ENCODE measurements at places on chromosomes 16 and 17. TPM values are rescaled to one million over a fixed set of nuclear protein-coding genes. Genes with fewer than 3 reads are reported as not detected.

HOXB6 gene
- not detected for total RNA-seq

MYH11 gene
- total RNA-seq, result not detected

ZNF423 gene
- total RNA-seq, result not detected

GRCh38 chr17:10756619-10757018 lies 26.8 kb upstream of the TMEM220 start:
- H3K36me3 ChIP-seq, result no peaks in the 10 kb centered on the region
- H3K27ac ChIP-seq, result no peak overlapping the region
- no peak for DNase-seq

GRCh38 chr17:61452301-61453290 lies at the start of gene TBX4:
Gene TBX4, plus strand, starts transcription at chr17:61452422. Its CDS starts 4,069 bp downstream, at chr17:61456491.
- H3K4me3 ChIP-seq, result peak within 1 kb of the TSS; percentile 43
- no peaks in the 10 kb centered on the region for H3K36me3 ChIP-seq
- H3K27ac ChIP-seq, result no peak within 1 kb of the TSS
- DNase-seq, result peak; percentile 25

DNA sequence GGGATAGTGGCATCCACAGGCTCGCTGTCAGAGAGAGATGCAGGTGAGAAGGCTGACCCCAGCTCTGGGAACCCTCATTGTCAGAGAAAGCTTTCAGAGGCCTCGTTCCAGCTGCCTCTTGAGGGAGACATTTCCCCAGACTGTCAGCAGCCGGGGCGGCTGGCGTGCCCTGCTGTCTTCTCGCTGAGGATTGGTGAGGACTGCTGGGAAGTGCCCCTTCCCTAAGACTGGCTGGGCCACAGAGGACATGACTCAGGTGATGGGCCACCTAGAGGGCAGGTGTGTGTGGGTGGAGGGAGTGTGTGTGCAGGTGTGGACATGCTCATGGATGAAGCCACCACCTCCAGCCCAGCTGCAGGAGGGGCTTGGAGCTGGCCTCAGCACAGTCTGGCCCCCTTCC lies 25.3 kb downstream of the SPACA3 start:
- H3K36me3 ChIP-seq, result no peaks in the 10 kb centered on the region
- no peak overlapping the region for H3K27ac ChIP-seq
- no peak overlapping the region for H3K4me3 ChIP-seq
- peaks cover 6% of the 10 kb centered on the region for H3K27me3 ChIP-seq

- no peak for DNase-seq
- no peak overlapping the region for H3K4me3 ChIP-seq
- H3K4me1 ChIP-seq, result no peaks in the 10 kb centered on the region
- no peaks in the 10 kb centered on the region for H3K36me3 ChIP-seq
- no peak overlapping the region for H3K27ac ChIP-seq
Observed at GRCh38 chr17:281365-281999, 71.1 kb downstream of the RPH3AL start.

DNA sequence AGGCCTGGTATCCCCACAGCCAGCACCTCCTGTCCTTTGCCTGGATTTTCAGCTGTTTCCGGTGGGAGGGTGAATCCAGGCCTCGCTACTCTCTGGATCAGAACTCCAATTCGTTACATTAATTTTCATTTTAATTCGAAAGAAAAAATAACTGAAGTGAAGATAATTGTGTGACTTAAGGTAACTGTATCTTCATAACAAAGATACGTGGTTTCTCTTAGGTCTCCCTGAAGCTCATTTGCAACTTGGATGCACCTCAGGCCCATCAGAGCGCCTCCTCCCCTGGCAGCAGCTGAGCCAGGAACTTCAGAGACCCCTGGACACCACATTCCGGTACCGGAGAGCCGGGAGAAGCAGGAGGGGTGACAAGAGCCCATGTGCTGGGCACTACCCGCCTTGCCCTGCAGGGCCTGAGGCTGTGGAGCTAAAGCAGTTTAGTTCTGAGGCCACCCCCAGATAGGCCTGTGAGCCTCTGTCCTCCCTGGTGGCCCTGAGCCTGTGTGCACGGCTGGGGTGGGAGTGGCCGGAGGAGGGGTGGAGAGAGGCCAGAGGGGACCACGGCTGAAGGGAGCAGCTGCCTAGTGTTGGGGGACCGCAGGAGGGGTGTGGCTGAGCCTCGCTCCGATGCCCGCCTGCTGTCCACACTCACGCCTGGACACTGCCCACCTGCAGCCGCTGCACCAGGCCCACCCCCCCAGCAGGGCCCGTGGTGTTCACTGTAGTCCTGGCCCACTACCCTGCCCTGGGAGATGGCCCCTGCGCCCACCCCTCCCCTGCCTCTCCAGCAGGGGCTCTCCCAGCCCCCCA lies 11.4 kb upstream of the DUS1L start:
- peaks cover 10% of the 10 kb centered on the region for H3K36me3 ChIP-seq
- no peak overlapping the region for H3K4me3 ChIP-seq
- no peaks in the 10 kb centered on the region for H3K27me3 ChIP-seq
- H3K4me1 ChIP-seq, result no peaks in the 10 kb centered on the region

DNA sequence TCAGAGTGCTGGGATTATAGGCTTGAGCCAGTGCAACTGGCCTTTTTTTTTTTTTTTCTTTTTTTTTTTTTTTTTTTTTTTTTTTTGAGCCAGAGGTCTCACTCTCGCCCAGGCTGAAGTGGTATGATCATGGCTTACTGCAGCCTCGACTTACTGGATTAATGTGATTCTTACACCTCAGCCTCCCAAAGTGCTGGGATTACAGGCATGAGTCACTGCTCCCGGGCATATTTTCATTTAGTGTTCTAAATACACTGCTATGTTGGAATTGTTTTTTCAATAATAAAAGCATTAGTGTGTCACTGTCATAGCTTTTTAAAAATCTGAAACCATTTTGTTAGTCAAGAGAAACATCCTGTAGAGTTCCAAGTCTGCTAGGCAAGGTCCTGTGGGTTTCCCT lies 40.3 kb downstream of the NDE1 start:
- H3K27ac ChIP-seq, result no peak overlapping the region
- H3K27me3 ChIP-seq, result no peaks in the 10 kb centered on the region
- no peaks in the 10 kb centered on the region for H3K4me1 ChIP-seq
- no peak overlapping the region for H3K4me3 ChIP-seq

DNA sequence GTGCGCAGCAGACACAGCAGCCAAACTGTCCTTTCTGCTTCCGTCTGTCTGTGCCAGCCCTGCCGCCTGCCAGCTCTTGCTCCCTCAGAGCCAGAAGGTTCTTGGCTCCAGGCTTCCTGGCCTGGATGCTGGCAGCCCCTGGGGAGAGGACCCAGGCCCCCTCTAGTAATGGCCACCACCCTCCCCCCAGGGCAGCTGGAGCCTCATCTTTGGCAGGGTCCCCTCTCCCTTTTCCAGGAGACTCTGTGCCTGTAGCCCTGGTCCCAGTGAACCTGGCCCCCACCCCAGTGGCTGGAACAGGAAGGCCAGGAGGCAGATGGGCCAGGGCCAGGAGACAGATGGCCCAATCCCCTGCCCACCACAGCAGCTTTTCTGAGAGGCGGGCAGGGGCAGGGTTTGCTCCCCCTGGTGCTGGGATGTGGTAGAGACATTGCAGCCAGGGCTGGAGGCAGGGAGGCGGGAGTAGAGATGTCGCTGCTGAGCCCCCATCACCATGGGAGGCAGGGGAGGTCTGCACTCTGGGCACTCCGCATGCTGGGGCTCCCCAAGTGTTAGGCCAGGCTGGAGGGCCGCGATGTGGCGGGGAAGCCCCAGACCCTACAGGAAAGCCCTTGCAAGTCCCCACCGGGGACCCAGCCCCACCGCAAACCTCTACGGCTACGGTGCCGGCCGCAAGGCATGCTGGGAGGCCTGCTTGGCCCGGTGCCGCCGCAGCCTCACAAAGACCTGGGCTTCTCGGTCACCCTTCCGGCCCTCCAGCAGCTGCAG lies 16.7 kb downstream of the UNC13D start:
- H3K4me3 ChIP-seq, result peak overlapping the region; percentile 53
- peak overlapping the region; percentile 87 for H3K27ac ChIP-seq
- peaks cover 17% of the 10 kb centered on the region for H3K36me3 ChIP-seq
- no peaks in the 10 kb centered on the region for H3K27me3 ChIP-seq

- H3K36me3 ChIP-seq, result peaks cover 40% of the 10 kb centered on the region
- DNase-seq, result peak; percentile 94
- peak within 1 kb of the TSS; percentile 97 for H3K27ac ChIP-seq
- no peaks in the 10 kb centered on the region for H3K27me3 ChIP-seq
- H3K4me3 ChIP-seq, result peak within 1 kb of the TSS; percentile 98
Observed at GRCh38 chr17:63774141-63774968, at the start of gene DDX42. Gene DDX42, plus strand, starts transcription at chr17:63774170. Its CDS starts 12,880 bp downstream, at chr17:63787050.
